Mucosa of descending colon (tissue), 3 donors: ENCODE measurements at places on chromosomes 1 and 21.
A peak's percentile ranks its signal among the peaks of the same experiment; 100 is the strongest.

GRCh38 chr1:41351262-41352151 lies 9.7 kb upstream of the FOXO6 start:
- DNase-seq = no peak

GRCh38 chr1:90104941-90105538 lies 110.1 kb downstream of the ZNF326 start:
- no peak for DNase-seq

DNA sequence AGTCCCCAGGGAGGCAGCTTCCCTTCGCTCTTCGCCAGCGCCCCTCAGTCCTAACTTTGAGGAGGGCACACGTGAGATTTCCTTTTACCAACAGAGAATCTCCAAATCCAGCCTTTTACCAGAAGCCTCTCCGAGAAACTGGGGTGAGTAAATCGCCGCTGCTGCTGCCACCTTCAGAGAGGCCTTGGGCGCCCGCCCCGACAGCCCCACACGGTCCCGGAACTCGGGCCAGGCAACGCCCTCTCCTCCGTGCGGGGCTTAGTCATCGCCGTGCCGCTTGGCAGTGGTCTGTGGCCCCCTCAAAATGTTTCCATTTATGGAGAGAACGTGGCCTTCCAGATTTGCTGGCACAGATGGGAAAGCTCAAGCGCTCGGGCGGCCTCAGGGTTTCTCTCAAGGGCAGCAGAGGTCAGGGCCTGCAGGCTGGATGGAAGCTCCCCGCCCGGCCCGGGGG lies 41.4 kb upstream of the COL6A2 start:
- DNase-seq = peak; percentile 56

GRCh38 chr1:87335175-87335884 lies 6.7 kb downstream of the LMO4 start:
- DNase-seq = peak; percentile 85

GRCh38 chr1:61506944-61507500 lies 217.9 kb downstream of the TM2D1 start:
- no peak for DNase-seq

DNA sequence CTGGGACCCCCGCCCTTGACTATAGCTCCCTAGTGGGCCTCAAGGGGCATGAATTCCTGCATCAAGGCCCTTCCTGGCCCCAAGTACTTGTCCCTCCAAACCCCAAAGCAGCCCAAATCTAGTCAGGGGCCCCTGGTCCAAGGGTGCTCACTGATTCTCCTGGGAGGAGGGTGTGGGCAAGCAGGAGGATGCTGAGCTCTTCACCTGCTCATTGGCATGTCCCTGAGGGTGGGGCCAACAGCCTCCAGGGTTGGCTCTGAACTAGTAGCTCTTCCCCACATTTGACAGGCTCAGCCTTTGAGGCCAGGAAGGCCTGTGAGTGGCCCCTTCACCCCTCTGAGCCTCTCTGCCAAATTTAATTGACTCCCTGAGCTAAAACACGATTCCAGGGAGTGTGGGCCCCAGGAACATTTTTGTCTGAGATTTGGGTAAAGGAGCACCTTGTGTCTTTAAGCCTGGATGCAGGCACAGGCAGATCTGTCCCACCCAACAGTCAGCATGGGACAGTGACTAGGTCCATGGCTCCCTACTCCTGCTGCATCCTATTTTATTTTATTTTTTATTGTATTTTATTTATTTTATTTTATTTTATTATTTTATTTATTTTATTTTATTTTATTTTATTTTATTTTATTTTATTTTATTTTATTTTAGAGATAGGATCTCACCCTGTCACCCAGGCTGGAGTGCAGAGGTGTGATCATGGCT lies 11.0 kb upstream of the WNT9A start:
- no peak for DNase-seq

DNA sequence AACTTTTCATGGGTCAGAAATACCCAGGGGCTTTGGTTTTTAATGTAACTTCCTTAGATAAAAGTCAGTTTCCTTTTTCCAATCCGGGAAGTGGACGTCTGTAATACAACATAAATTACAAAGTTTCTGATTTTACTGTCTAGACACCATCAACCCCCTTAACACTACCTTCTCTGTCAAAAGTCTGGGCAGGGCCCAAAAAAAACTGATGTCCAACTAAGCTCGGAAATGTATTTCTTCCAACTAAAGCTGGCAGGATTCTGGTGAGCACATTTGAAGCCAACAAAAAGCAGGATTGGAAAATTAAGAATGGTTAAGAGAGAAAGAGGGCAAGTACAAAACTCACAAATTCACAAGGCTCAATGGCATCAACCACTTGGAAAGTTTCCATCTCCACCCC lies 24.3 kb downstream of the DDAH1 start:
- no peak for DNase-seq

GRCh38 chr1:177270863-177271262 lies 100.1 kb downstream of the BRINP2 start:
- DNase-seq = no peak

GRCh38 chr1:171988243-171988885 lies 147.1 kb downstream of the DNM3 start:
- no peak for DNase-seq

DNA sequence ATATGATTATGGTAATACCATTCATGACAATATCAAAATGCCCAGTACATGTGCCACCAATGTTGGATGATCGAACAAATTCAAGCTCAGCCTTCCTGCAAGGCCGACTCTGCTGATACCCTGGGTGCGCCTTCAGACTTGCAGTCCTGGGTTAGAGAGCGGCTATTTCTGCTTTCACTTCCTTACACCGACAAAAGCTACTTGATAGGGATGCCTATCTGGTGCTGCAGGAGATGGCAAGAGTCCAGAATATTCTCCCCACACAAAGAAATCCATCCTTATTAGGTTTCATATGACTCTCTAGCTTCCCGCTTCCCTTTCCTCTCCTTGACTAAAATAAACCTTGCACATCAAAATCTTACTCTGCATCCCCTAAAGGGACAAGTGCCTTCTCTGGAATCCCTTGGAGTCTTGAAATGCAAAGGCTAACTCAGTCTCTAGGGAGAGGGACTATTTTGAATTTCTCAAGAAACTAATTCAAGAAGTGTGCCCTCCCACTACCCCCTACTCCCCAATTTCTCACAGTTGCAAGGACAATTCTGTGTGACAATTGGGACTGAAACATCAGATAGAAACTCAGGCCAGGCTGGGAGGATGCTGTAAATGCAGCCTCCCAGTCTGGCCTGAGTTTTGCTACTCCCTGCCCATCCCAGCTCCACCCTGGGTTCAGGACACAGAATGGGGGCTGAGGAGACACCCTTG lies 103.1 kb upstream of the USP24 start:
- no peak for DNase-seq

GRCh38 chr1:21867451-21867996 lies 55.5 kb downstream of the LDLRAD2 start:
- DNase-seq = no peak

DNA sequence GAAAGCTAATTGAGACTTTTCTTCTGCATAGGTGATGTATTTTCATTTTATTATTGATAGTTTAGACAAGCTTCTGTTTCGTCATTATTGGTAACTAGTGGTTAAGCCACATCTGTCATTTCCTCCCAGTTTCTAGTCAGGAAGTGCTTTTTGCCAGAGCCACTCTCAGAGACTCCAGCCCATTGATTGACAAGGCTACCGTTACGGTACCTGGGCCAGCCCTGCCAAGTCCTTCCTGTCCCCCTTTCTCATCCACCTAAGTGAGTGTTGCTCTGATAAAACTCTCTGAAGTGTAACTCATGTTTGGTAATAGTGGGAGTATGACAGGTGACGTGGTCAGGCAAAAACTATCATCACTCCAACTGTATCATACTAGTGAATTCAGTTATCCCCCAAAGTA lies 29.6 kb upstream of the AGL start:
- no peak for DNase-seq

- DNase-seq = no peak
Measured at GRCh38 chr1:228270032-228270431, 62.2 kb downstream of the OBSCN start.

DNA sequence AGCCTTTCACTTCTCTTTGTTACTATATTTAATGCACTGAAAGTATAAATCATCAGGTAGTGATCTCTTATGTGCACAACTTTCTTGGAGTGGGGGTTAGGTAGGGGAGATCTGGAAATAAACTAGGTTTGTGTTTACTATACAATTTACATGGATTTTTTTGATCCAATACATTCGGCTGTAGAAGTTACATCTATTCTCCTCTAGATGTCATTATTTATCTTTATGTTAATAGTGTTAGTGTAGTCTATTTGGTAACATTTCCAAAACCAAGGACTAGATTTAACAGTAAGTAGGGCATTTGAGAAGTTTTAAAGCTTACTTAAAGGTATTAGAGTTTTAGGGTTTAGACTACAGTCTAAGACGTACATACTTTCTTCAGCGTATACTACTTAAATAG lies 5.4 kb downstream of the VPS45 start:
- no peak for DNase-seq

- DNase-seq = no peak
Measured at GRCh38 chr1:29474274-29475244, 238.2 kb downstream of the PTPRU start.

- DNase-seq = peak; percentile 28
Measured at GRCh38 chr1:204564835-204565234, 48.6 kb downstream of the MDM4 start.

- no peak for DNase-seq
Measured at GRCh38 chr1:229024528-229025130, 246.3 kb upstream of the RAB4A start.

DNA sequence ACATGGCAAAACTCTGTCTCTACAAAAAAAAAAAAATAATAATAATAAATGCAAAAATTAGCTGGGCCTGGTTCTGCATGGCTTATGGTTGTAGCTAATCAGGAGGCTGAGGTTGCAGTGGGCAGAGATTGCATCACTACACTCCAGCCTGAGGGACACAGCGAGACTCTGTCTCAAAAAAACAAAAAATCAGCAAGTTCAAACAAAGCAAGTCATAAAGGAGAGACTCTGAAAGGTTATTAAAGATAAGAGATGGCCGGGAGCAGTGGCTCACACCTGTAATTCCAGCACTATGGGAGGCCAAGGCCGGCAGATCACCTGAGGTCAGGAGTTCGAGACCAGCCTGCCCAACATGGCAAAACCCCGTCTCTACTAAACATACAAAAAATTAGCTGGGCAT lies 28.8 kb downstream of the COP1 start:
- DNase-seq = no peak

- no peak for DNase-seq
Measured at GRCh38 chr21:46478910-46479309, 20.2 kb downstream of the DIP2A start.

DNA sequence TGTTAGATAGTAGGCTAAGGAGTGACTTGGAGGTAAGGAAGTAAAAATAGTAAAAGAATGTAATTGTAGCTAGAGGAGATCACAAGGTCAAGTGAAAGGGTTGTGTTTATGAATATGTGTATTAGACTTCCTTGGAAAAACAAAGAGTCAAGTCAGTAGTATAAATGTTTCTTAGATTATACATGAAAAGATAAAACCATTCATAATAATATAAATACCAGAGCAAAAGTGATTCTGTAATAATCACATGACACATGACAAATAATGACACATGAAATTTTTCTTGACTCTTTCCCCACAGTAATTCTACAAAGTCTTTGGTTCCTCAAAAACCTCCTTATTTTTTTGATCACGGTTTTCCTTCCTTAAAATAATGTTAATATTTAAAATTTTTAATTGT lies 56.4 kb downstream of the IVNS1ABP start:
- no peak for DNase-seq

GRCh38 chr1:153306303-153307220 lies 6.2 kb downstream of the PGLYRP3 start:
- no peak for DNase-seq

GRCh38 chr1:227910511-227911153 lies 37.1 kb downstream of the WNT9A start:
- DNase-seq = no peak

GRCh38 chr21:44927259-44927586 lies 6.5 kb upstream of the ITGB2 start:
- DNase-seq = no peak

- no peak for DNase-seq
Measured at GRCh38 chr1:54583871-54584270, 35.8 kb downstream of the ACOT11 start.

GRCh38 chr1:109763646-109764415 lies at the start of gene EPS8L3:
TSS of gene EPS8L3 (minus strand) at chr1:109763923. CDS start at chr1:109761749, 2,174 bp downstream.
- peak; percentile 94 for DNase-seq

DNA sequence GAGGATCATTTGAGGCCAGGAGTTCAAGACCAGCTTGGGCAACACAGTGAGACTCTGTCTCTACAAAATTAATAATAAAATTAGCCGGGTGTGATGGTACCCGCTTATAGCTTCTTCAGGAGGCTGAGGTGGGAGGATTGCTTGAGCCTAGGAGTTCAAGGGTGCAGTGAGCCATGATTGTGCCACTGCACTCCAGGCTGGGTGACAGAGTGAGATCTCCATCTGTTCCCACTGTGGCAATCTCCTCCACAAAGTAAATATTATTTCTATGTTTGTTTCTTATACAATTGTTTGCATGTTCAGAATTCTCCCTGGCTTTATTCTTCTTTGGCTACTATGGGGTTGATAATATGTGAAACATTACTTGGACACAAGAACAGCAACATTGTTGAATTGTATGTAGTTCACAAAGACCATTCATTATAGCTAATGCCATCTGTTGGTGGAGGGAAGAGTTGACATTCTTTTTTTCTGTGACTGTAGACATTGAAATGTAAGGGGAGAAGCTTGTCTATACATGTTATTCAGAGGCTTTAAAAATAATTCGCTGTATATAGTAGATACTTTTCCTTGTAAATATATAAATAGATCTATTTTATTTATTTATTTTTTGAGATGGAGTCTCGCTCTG lies 47.8 kb upstream of the SRSF10 start:
- no peak for DNase-seq

GRCh38 chr1:205377355-205377754 lies 20.6 kb upstream of the KLHDC8A start:
- DNase-seq = no peak

GRCh38 chr21:46097336-46098293 lies at the start of gene COL6A2:
TSS of gene COL6A2 (plus strand) at chr21:46098112.
- DNase-seq = peak; percentile 68

GRCh38 chr1:42736571-42737200 lies 3.4 kb downstream of the CLDN19 start:
- DNase-seq = no peak

DNA sequence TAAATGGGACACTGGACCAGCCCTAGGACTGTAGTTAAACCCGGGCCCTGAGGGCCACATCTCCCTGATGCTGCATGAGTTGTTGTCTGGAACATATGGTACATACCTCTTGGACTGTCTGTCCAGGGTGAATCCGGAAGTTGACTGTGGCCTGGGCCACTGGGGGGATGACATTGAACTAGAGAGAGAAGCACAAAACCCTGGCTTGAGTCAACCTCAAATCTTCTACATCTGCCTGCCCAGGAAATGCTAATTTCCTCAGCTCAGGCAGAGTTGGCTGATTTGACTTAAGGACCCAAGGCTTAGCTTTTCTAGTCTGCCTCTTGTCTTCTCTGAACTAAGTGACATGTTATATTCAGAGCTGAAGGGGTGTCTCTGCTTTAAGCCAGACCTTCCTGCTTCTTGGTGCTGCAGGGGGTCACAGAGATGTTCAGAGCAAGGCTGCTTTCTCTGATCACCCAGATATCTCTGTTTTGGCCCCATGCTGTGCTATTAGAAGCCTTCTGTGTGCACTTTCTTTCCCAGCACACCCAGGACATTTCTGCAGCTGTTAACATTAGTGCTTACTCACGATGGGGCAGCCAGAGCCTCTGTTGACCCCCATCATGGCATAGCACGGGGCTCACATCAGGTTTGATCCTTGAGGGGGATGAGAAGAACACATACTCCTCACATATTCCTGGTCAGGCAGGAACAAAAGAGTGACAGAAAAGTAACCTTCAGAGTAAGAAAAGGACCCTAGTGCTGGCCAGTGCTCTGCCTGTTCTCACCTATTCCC lies 9.6 kb downstream of the PM20D1 start:
- DNase-seq = no peak
